ENCODE measurements at places on chromosomes 2 and 18.
A peak's percentile ranks its signal among the peaks of the same experiment; 100 is the strongest.

- no peak for DNase-seq
These were observed 73.8 kb upstream of the ST8SIA5 start for GRCh38 chr18:46830633-46831032.

GRCh38 chr2:190679813-190680591 lies 31.1 kb downstream of the NAB1 start:
- peak; percentile 22 for DNase-seq

GRCh38 chr2:12412898-12413305 lies 303.8 kb upstream of the TRIB2 start:
- DNase-seq, result peak; percentile 5

GRCh38 chr18:76573325-76574025 lies 78.4 kb upstream of the ZNF516 start:
- DNase-seq, result no peak

GRCh38 chr2:47189635-47190034 lies 34.5 kb upstream of the STPG4 start:
- DNase-seq, result no peak
